ENCODE measurements at places on chromosomes 2 and 18.
A peak's percentile ranks its signal among the peaks of the same experiment; 100 is the strongest.

DNA sequence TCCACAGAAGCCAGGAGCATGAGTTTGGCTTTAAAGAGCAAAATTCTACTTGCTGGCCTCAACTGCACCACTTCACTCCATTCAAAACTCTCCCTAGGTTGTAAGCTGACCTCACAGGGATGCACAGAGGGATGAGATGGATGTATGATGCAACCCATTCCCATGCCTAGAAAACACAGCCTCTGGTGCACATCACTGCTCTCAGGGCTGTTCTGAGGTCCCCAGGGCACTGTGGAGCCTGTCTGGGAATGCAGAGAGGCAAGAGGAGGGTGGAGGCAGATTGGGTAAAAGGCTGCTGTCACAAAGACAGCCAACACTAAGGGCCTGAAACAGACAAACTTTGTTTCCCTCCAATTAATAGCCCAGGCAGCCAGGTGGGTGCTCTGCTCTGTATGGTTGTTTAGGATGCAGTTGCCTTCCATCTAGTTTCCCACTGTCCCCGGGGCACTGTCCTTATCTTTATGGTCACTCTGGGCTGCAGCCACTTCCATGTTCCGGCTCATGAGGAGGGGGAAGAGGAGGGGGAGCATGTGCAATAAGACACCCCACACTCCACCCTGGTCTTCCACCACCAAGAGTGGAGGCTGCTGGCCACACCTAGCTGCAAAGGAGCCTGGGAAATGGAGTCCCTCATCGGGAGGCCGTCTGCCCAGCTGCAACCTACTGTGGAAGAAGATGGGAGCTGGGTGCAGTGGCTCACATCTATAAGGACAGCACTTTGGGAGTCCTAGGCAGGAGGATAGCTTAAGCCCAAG lies 7.0 kb downstream of the GPR45 start:
- DNase-seq = no peak
- no peaks in the 10 kb centered on the region for H3K4me1 ChIP-seq
- H3K27ac ChIP-seq = no peak overlapping the region
- H3K27me3 ChIP-seq = no peaks in the 10 kb centered on the region
- H3K4me3 ChIP-seq = no peak overlapping the region

GRCh38 chr2:215751200-215751910 lies 262.0 kb downstream of the MREG start:
- no peaks in the 10 kb centered on the region for H3K36me3 ChIP-seq
- H3K27ac ChIP-seq = no peak overlapping the region
- no peak for DNase-seq
- no peaks in the 10 kb centered on the region for H3K4me1 ChIP-seq
- no peak overlapping the region for H3K4me3 ChIP-seq

DNA sequence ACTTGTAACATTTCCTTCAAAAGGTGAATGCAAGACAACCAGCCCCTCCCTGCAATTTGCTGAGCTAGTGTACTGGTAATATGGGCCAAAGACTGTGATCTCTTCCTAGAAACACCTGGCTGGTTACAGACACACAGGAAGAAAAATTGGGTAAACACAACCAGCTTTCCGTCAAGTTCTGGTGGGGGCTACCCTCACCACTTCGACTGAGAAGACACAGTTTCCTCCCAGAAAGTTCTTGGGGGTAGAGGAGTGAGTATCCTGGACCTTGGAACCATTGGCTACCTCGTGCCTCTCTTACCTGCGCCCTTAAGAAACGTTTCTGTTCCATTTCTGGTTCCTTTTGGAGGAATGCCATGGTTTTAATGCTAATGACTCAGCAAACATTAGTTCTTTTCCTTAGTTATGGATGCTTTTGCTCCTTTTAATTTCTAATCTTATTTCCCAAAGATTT lies 120.9 kb upstream of the DLX2 start:
- H3K27me3 ChIP-seq = no peaks in the 10 kb centered on the region
- DNase-seq = no peak
- no peak overlapping the region for H3K27ac ChIP-seq
- no peak overlapping the region for H3K4me3 ChIP-seq
- H3K4me1 ChIP-seq = no peaks in the 10 kb centered on the region

- H3K27ac ChIP-seq = no peak overlapping the region
- no peaks in the 10 kb centered on the region for H3K36me3 ChIP-seq
- H3K4me3 ChIP-seq = no peak overlapping the region
Measured at GRCh38 chr2:11244091-11244826, 89.0 kb downstream of the SLC66A3 start.

DNA sequence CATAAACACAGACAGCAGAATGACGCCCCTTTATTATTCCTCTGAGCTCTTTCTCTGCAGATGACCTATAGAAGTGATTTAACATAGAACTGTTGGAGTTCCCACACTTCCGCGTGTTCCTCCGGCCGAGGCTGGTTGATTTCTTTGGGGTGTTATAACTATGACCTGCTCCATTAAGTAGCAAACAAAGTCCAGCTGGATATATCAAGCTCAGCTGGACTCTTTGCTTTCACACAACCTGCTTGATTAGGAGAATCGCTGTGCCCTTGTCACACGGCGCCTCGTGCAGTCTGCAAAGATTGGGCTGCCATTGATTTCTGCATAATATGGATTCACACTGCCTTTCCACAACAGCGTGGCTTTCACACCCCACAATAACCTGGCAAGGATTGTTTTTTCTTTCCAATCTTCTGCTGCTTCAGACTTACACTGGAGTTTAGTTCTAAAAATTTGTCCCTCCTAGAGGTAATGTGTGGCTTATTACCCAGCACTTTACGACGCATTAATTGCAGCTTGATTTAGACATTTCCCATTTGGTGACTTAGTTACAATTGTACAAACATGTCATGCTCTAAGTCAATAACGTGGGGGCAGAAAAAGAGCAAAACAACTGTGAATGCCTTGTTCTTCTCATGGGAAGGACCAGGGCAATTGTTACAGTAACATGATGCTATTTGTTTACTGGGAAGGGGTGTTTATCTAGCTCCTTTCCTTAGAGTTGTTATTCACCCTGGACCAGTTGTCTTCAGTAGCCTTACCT lies 485.7 kb downstream of the TXNL1 start:
- no peak overlapping the region for H3K4me3 ChIP-seq
- no peaks in the 10 kb centered on the region for H3K27me3 ChIP-seq
- no peak overlapping the region for H3K27ac ChIP-seq
- no peaks in the 10 kb centered on the region for H3K4me1 ChIP-seq
- DNase-seq = no peak
- H3K36me3 ChIP-seq = no peaks in the 10 kb centered on the region

DNA sequence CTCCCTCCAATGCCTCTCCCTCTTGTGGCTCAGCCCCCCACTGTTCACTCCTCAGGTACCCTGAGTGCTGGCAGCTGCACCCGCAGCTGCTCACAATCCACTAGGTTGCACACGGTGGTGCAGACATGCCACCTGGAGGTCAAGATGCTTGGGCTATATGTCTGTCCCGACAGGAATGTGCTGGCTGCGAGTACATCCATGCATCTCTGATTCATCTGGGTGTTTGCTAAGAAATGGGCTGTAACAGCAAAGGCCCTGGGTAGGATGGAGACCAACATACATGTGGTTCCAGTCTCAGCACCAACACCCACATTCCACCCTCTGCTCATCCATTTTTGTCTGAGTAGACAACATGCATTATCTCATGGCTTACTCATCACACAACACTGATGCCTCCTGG lies 31.3 kb downstream of the ANKMY1 start:
- no peak overlapping the region for H3K4me3 ChIP-seq
- H3K27ac ChIP-seq = no peak overlapping the region
- DNase-seq = no peak

GRCh38 chr18:55268151-55268601 lies 308.9 kb upstream of the CCDC68 start:
- no peaks in the 10 kb centered on the region for H3K36me3 ChIP-seq
- no peaks in the 10 kb centered on the region for H3K4me1 ChIP-seq
- H3K4me3 ChIP-seq = no peak overlapping the region

DNA sequence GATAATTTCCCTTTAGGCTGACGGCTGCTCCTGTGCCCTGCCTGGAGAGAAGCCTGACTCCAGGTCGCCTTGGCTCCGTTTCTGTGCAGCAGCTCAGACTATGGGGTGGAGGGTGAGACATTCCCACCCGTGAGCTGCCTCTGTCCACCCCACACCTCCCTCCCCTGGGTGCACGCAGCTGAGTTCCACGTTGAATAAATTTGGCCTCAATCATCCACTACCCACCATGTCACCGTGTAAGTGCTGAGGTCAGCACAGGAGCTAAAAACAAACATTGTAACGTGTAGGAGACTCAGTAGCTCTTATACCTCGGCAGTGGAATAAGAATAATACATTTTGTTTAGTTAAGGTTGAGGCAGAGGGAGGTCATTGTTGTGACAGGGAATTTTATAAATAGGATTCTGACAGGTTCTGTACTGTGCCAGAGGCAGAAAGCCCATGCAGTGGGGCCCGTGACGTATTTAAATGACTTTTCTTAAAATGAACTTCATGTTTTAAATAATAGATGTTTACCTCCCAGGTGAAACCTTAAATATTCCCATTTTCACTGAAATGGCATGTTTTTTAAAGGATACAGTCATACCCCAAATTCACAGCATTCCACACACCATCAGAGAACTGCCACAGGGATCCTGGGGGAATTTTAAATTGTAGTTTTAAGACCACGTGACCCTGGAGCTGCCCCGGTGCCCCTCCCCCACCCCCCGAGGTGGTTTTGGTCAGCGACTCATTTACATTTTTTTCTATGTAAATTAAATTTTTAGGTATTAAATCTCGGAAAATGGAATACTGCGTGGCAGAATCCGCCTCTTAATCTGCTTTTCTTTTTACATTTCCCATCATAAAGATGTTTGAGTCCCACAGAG lies 50.2 kb downstream of the NFATC1 start:
- no peak for DNase-seq
- H3K27me3 ChIP-seq = no peaks in the 10 kb centered on the region
- H3K4me3 ChIP-seq = no peak overlapping the region
- no peak overlapping the region for H3K27ac ChIP-seq
- H3K4me1 ChIP-seq = no peaks in the 10 kb centered on the region

- H3K27ac ChIP-seq = no peak overlapping the region
- H3K4me1 ChIP-seq = no peaks in the 10 kb centered on the region
- H3K36me3 ChIP-seq = peaks cover 6% of the 10 kb centered on the region
- peak overlapping the region; percentile 35 for H3K4me3 ChIP-seq
- no peaks in the 10 kb centered on the region for H3K27me3 ChIP-seq
Measured at GRCh38 chr2:25276569-25277465, 64.9 kb downstream of the DNMT3A start.

DNA sequence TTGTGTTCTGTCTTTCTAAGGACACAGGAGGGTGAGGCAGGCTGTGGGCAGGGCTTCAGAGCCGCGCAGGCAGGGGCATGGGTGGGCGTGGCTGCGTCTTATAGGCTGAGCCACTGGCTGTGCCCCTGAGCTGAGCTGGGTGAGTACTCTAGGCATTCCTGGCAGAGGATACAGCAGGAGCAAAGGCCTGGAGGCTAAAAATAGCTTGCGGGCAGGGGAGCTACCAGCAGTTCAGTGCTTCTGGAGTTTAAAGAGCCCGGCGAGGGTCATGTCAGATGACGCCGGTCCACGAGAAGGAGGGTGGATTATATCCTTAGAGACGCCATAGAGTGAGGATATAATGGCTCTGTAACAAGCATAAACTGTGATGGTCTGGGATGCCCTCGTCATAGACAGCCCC lies 31.5 kb upstream of the PDIA6 start:
- peak; percentile 77 for DNase-seq
- no peaks in the 10 kb centered on the region for H3K27me3 ChIP-seq
- H3K27ac ChIP-seq = no peak overlapping the region
- H3K36me3 ChIP-seq = no peaks in the 10 kb centered on the region
- no peak overlapping the region for H3K4me3 ChIP-seq
- H3K4me1 ChIP-seq = no peaks in the 10 kb centered on the region

DNA sequence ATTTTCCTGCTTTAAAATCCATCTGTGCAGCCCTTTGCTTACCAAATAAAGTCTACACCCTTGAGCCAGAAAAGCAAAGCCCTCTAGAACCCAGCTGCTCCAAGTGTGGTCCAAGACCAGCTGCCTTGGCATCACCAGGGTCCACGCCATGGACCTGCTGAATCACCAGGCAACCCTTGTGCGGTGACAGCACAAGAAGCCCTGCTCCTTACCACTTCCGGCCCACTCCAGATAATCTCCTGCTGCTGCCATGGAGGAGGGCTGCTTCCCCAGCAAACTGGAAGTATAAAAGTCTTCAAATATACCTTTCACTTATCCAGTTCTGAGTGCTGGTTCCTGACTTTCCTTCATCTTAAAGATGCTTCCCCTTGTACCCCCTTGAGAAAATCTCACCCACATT lies 106.0 kb upstream of the PKDCC start:
- no peaks in the 10 kb centered on the region for H3K36me3 ChIP-seq
- no peak overlapping the region for H3K27ac ChIP-seq
- H3K4me1 ChIP-seq = no peaks in the 10 kb centered on the region
- no peak for DNase-seq

DNA sequence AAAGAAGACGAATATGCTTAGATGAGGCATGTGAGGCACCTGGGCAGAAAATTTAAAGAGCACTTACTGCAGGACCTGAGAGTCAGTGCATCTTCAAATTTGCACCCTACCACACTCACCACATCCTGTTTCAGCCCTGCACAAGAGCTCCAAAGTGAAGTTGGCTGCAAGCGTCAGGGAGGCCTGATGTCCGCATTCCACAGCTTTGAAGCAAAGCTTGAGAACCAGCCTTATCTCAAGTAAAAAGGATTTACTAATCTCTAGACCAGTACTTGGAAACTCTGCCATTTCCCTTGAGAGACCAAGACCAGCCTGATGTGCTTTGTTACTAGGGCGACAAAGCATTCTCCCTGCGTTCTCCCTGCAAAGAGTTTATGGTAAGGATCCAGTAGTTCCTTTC lies 3.4 kb upstream of the ASNSD1 start:
- H3K4me3 ChIP-seq = no peak overlapping the region
- DNase-seq = no peak
- H3K4me1 ChIP-seq = peaks cover 6% of the 10 kb centered on the region
- no peaks in the 10 kb centered on the region for H3K27me3 ChIP-seq
- no peaks in the 10 kb centered on the region for H3K36me3 ChIP-seq

- no peak for DNase-seq
- no peak overlapping the region for H3K4me3 ChIP-seq
- no peaks in the 10 kb centered on the region for H3K36me3 ChIP-seq
- H3K4me1 ChIP-seq = no peaks in the 10 kb centered on the region
- H3K27ac ChIP-seq = no peak overlapping the region
- H3K27me3 ChIP-seq = no peaks in the 10 kb centered on the region
Measured at GRCh38 chr18:58529714-58530354, 99.1 kb downstream of the ALPK2 start.

DNA sequence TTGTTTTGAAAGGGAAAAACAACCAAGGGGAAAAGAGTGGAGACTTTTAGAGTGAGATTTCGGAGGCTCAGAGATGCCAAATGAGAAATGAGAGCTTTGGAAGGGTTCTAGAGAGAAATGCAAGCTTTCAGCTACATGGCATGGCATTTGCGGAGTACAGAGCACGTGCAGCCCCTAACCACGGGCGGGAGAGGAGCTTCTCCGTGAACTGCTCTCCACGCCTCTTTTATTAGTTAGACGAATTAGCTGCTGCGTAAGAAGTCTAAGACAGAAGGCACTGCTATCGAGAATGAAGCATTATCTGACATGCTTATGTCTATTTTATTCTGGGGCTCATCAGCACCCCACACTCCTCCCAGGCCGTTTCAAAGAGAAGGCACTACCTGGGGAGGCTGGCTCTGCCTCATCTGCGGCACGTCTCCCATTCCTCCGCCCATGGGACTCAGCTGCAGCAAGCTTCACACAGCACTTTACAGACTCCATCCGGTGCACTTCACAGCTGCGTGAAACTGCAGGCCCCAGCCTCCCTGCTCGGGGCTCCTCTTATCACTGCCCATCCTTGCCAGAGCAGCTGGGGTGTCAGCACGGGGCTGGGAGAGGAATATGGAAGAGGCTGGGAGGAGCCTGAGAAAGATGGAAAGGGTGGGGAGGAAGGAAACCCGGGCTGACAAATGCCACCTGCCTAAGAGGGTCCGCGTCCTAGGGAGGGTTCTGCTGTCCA lies 207.3 kb upstream of the APCDD1 start:
- no peaks in the 10 kb centered on the region for H3K36me3 ChIP-seq
- H3K27me3 ChIP-seq = no peaks in the 10 kb centered on the region

Data from pancreas (tissue), 10 donors.